SJCRH30 (cell line): ENCODE measurements at places on chromosomes 12 and 14. TPM values are rescaled to one million over a fixed set of nuclear protein-coding genes. Genes with fewer than 3 reads are reported as not detected.

Gene RNF212B
- total RNA-seq = not detected in 2 replicates

DNA sequence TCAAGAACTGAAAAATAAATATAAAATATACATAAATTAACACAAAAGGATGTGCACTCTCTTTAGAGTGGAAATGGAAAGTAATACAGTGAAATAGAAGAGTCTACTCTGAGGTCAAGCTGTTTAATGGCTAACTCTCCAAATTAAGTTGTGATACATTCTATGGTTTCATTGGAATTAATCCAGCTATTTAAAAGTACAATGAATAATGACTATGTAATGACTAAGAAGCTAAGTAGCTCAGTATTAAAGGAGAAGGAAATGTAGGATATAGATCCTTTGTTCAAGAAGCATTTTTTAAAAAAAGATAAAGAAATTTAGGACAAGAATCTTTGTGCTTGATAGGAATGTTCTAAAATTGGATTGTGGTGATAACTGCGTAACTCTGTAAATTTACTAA, 85.3 kb downstream of the LRP6 start:
- no peak for DNase-seq

Gene KRT85
- not detected in 2 replicates for total RNA-seq

Gene PLA2G1B
- not detected in 2 replicates for total RNA-seq

DNA sequence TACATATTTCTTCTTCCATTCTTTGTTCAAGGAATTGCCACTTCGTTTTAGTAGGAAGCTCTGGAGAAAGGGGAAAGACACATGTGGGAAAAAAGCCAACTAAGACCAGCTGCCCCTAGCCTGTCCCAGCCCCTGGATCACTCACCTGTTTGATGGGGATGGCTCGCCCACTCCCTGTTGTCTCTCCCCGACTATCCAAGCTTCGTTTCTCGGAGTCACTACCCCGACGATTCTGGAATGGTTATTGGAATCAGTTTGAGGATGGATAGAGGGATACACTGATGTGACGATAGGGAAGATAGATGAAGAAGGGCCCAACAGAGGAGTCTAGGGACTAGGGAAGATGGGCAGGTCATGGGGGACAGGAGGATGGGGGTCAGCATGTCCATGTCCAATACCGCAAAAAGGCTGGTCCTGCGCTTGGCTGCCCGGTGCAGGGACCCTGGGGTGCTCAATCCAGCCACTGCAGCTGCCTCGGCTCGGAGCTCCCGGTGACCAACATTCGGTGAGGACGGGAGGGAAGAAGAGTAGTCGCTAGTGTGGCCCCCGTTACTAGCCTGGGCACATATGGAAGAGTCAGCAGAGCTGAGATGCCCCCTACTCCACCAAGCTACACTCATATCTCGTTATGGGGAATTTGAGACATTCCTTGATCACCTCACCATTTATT, 7.0 kb downstream of the AGAP2 start:
- DNase-seq = no peak

- no peak for DNase-seq
Measured at GRCh38 chr14:65444230-65444629, 31.7 kb downstream of the FUT8 start.

DNA sequence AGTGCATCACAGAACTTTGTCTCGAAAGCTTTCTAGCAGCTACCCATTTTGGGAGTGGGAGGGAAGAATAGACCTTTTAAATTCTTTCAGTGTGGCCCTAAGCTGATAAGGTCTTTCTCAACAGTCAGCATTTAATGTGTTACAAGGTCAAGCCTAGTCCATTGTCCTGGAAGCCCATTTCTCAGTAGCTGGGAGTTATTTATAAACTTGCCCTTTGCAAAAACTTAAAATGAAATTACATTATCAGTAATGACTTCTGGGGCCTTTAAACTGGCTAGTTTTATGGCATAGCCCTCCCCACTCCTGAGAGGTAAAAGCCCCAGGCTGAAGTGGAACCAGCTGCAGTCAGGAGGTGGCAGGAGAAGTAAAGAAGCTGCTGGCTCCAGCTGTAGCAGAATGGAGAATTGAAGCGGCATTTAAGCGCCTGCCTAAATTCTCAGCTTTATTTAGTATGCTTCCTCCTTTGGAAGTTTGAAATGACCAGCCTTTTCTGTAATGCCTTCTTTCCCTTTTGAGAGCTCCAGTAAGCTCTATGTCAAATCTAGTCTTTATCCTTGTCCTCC, 12.4 kb downstream of the COPZ1 start:
- DNase-seq = no peak

DNA sequence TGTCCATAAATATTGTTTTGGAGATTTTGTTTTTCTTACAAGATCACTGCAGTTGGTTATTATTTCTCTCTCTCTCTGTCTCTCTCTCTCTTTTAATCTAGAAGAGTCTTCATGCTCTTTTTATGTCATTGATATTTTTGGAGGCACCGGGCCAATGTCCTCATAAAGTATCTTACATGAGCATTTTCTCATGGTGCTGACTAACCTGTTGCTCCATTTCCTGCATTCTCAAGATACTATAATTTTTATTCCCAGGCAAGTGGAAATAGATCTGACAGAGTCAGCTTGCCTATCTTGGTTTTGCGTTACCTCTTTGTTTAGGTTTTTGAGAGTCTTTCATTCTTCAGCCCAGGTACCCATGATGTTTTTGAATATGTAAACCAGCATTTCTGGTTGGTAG, 938.8 kb upstream of the FBXO33 start:
- DNase-seq = no peak

Gene SLC22A17
- 2.7 and 2.8 TPM in 2 replicates for total RNA-seq

DNA sequence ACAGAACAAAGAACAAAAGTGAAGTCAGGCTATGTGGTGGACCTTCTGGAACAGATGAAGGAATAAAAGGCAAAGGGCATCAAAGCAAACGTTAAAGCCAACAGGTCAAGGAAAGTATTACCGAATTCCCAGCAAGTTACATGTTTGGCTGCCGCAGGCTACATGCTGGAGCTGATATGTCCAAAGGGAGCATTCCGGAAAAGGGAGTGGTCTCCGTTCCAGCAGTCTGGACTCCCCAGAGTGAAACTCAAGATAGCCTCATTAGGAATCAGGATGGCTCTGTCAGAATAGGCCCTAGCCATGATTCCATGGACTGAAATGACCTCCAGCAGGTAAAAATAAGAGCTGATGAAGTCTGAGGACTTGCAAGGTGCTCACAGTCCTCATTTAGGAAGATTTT, 379.8 kb upstream of the PRICKLE1 start:
- no peak for DNase-seq

DNA sequence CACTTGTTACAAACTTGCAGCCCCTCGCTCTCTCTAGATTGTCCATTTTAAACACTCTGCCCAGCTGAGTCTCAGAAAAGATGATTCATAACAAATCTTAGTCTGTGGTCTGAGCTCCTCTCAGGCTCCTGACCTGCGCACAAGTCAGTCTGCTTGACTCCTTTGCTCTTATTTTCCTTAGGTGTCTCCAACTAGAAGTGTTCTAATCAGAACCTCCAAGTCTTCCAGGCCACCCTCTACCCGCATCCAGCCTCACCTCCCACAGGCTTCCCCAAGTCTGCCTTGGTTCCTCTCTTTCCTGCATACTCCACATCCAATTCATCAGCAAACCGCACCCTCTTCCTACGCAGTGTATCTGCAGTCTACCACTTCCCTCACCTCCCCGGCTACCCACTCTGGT, 42.4 kb upstream of the BDKRB2 start:
- no peak for DNase-seq

DNA sequence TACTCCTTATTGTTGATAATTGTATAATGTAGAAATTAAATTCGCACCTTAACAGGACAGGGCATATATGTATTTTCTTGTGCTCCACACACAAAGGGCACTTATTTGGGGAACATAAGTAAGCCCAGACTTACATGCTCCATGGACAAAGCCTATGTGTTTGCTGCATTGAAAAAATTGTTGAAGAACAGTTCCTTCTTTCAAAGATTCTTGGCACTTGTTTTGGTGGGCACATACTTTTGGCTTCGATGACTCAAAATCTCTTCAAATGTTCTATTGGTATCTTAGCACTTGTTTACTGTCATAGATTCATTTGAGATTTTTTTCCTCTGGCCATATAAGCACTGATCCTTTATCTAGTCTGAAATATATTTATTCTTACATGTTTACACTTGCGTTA, 1.4 kb upstream of the MAP4K5 start:
- DNase-seq = no peak

Gene ATL1
- total RNA-seq = 0.59 and 0.66 TPM in 2 replicates

Gene TROAP
- total RNA-seq = 79.4 and 87.0 TPM in 2 replicates

DNA sequence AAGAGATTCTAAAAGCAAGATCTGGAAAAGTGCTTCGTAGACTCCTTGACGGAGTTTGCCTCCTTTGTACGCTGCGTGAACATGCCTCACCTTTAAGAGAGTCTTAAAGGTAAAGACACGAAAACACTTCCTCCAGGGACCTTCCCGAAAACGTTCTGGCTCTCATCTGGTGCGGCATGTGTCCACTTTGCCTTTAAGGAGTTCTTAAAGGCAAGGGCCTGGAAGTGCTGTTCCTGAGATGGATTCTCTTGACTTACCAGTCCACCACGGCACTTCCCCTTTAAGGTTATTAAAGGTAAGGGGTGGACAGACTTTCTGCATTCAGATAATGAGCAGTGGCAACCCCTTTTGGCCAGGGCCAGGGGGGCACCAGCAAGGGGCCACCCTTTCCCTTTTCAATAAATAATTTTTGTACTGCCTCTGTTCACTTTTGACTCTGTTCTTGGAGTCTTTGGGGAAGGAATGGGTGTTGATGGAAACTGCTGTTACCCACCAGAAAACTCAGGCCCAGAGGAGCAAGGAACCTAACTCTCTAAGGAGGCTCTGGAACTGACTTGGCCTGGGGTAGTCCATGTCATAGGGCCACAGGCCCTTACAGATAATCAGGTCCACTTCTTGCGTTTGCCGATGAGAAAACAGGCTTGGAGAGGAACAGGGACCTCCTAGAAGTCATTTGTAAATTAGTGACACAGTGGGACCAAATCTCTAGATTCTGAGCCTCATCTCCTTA, 4.4 kb downstream of the REM2 start:
- DNase-seq = no peak

DNA sequence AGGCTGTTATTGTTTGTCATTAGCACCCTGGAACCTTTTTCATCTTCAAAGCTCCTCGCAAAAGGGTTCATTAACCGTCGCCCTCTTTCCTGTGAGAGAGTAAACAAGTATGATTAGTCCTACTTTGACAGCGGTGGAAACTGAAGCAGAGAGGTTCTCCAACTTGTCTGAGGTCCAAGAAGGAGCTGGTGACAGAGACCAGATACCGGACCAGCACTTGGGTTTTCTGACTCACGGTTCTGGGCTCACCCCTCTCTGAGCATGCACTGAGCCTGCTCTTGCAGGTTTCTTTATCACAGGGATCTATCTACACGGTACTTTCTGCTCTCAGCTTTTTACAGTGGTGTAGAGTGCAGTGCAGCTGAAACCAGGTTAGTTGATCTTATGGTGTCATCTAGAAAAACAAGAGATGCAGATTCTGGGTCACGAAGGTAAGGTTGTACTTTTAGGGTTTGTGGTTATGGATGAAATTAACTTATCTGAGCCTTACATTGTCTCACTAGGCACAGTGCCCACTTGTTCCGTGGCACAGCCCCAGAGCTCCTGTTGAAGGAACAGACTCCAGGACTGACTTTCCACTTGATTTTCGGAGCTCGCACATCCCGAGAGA, 62.1 kb downstream of the PPP2R5C start:
- DNase-seq = no peak

Gene ISM2
- total RNA-seq = 0.16 TPM in 1 of 2 replicates, not detected in the other
